ENCODE measurements at places on chromosomes 12 and 14. TPM values are rescaled to one million over a fixed set of nuclear protein-coding genes. Genes with fewer than 3 reads are reported as not detected.
A peak's percentile ranks its signal among the peaks of the same experiment; 100 is the strongest.

DNA sequence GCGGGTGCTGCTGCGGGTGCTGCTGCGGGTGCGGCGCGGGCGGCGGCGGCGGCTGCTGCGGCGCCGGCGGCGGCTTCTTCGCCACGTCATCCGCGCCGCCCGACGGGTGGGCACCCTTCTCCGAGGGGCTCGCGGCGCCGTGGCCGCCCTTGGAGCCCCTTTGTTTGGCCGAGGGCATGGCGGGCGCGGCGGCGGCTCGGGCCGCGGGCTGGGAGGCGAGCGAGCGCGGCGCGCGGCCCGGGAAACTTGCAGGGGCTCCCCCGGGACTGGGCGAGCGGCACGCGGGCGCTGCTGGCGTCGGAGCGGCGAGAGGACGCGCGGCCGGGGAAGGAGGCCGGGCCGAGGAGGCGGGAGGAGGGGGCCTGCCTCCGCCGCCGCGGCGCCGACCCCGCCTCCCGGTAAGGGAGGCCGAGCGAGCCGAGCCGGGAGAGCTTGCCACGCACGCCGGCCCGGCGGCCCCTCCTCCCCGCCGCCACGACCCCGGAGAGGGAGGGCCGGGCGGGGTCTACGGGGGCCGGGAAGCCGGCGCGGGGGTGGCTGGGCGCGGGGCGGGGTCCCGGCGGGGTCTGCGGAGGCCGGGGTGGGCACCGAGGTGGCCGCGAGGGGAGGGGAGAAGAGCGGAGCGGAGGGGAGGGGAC lies at the start of gene CKAP4:
Gene CKAP4, minus strand, starts transcription at position 347 of the 638 bp plus-strand sequence. Its CDS starts 169 bp downstream, at position 178.
- DNase-seq, result peak; percentile 74

GRCh38 chr12:93705237-93705636 lies 28.1 kb downstream of the CRADD start:
- no peak for DNase-seq

DNA sequence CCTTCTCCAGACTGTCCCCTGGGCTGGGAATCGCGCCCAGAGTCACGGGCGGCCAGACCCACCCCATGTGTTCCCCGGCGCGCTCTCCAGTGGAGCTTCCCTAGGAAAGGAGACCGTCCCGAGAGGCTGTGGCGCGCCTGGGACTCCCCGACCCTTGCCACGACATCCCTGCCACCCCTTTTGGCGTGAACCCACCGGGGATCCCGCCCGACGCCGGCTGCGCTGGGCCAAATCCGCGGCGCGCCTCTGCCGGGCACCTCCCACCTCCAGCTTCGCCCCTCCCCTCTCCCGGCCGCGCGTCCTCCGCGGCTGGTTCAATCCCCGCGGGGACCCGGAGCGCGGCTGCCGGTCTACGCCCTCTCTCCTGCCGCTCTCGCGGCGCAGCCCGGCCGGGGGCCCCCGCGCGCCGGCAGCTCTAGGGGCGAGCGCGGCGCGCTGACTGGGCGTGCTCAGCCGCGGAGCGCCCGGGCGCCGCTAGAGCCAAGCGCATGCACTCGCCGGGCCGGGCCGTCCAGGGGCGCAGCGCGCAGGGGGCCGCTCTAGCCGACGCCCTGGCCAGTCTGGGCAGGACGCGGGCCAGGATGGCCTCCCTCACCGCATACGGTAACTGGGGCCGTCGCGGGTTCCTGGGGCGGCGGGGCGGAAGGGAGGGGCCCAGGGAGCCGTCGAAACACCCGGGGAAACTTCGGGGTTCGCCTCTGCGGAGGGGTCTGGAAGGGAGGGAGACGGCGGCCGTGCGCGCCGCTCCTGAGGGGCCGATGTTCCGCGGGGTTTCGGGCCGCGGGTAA lies 77.4 kb upstream of the ANO4 start:
- DNase-seq, result no peak

- no peak for DNase-seq
Observed at GRCh38 chr14:96735526-96735925, 61.7 kb upstream of the VRK1 start.

GRCh38 chr14:90424686-90425372 lies 28.0 kb downstream of the CALM1 start:
- no peak for DNase-seq

- DNase-seq, result no peak
Observed at GRCh38 chr14:93945070-93945399, 17.9 kb downstream of the FAM181A start.

DNA sequence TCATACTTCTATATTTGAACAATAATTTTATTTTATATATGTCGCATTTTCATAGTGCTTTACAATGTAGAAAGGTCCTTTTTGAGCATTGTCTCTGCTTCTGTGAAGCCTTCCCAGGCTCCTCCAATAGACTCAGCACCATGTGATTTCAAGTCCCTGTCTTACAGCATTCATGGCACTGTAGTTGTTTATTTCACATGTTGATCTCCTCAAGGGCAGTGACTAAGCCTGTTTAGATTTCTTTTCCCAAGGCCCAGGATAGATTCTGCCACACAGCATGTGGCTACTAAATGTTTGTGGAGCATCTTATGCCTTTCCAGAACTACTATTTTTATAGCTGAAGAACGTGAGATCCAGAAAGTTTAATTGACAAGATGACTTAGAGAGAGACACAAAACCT lies 391.7 kb downstream of the TMEM117 start:
- DNase-seq, result no peak

- DNase-seq, result no peak
Observed at GRCh38 chr14:100654814-100655740, 67.9 kb upstream of the BEGAIN start.

- DNase-seq, result no peak
Observed at GRCh38 chr12:103462675-103463074, 33.1 kb downstream of the C12orf42 start.

DNA sequence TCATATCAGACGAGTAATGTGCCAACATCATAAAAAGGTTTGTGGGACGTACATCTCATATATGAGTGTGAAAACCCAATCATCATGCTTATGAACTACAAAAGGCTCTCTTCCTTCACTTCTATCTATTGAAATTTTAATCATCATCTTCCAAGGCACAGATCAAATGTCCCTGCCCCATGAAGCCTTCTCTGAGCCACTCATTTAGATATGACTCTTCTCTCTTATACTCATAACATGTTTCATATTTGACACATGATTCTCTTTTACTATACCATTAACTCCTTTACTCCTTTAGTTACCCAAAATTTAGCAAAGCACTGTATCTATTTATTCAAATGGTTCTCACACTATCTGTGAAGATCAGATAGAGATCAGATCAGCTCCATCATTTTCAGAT lies 22.2 kb downstream of the RALGAPA1 start:
- no peak for DNase-seq

DNA sequence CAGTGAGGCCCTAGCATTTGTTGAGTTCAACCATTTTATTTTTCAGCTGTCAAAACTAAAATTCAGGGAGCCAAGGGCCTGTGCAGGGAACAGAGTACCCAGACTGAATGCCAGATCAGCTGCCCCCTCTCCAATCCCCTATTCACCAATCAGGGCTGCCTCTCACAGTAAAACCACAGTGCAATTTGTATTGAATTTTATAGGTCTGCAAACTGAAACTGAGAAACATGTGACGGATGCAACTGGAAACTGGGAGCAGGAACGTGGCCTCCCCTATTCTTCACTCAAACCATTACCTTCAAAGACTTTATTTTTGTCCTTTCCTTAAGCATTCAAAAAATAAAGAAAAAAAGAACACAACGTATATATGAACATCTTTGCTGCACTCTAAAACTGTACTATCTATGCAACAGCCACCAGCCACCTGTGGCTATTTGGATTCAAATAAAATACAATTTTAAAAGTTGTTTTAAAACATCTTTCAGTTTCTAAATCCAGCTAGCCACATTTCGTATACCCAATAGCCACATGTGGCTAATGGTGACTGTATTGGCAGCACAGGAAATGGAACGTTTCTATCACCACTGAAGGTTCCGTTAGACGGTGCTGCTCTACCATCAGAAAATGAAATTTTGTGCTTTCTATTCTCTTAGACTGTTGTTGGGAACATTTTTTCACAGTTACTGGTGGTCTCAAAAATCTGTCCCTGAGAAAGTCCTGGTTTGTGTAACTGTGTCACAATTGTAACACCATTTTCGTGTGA lies 371.3 kb upstream of the FAR2 start:
- DNase-seq, result no peak

GRCh38 chr12:66169221-66170170 lies at the start of gene TMBIM4:
Gene TMBIM4 (minus strand): TSS chr12:66169996. CDS start chr12:66169951, 45 bp downstream.
- peak; percentile 91 for DNase-seq

DNA sequence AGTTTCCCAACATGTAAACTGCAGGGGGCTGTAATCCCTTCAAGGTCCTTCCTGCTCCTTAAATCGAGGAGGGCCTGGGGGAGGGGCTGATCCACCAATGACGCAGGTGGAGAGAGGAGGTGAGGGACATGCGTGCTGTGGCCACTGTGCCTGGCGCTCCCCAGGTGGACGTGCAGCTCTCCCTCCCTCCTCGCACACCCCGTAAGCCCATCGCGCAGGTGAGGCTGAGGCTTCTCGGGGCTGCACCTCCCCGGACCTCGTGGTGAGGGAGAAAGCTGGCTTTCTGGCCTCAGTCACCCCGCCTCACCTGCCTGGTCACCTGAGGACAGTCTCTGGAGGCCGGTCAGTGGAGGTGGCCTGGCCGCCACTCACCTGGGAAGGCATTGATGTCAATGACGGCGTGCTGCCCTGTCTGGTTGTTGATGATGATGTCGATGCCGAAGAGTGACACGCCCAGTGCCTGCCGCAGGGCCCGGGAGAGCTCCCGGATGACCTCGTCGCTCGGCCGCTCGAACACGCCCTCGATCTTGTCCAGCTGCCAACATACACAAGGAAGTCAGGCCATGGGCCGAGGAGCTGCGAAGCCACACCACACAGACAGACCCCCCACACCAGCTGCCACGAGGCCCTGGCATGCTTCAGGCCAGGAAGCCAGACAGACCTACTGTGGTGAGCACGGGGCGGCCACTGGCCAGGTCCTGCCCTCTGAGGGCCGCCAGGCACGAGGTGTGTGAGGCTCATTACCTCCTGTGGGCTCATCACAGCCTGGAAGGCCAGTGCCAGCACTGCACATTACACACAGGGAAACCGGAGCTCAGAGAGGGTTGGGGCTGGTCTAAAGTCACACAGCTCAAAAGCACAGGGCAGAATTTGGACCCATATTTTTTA lies 23.3 kb downstream of the CHGA start:
- no peak for DNase-seq

DNA sequence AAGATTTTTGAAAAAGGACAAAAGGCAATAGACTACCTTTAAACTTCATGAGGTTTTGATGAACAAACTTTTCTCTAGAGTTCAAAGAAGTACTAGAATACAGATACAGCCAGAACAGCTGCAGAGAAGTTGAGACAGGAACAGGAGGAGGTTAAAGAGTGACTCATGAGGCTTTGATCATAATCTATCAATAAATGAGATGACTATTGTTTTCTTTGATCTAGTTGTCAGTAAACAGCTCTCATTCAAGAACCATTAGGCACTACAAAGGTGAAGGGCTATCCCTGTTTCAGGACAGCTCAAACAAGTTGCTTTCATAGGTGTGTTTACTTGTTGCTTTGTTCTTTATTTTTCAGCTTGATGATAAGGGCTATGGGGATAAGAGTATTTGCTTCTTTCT lies 2.4 kb downstream of the WASHC3 start:
- DNase-seq, result no peak

DNA sequence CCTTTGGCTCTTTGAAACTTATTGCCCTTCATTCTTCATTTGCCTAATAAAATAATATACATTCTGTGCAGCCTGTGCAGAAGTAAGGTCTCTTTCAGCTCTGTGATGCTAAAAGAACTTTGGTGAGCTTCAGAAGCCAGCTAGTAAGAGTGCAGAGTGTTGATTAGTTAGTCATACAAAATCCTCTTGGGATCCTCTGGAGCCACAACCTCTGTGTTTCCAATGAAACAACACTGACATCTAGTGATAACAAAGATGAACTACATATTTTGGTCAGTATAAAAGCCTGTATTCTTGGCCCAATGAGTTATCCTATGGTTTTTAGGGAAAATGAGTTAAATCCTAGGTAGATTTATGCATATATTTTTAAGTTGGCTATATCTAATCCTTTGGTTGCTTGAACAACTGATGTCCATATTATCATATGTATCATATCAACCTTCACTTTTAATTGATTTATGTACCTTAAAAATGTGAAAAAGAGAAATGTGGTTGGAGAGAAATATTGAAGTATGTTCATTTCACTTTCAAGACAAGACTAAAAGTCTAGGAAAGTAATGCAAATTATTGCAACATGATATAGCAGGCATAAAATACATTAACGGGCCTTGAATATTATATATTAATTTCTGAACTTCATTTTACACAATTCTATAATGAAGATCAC lies 158.4 kb downstream of the KLHL28 start:
- DNase-seq, result peak; percentile 45

- no peak for DNase-seq
Observed at GRCh38 chr14:28953973-28954372, 187.4 kb downstream of the FOXG1 start.

DNA sequence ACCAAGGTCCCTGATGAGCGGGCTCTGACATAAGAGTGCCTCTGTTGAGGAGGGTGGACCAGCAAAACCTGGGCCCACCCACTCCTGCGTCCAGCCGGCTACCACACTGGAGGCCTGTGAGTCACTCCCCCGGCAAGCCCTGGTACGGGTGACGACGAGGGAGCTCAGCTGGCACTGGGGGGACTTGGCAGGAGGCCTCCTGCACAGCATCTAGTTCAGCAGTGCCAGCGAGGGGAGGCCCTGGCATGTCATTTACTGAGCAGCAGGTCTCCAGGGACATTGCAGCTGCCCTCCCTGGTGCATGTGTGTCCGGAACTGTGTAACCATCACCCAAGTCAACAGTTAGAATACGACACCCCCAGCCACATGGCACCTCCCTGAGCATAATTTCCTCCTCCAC lies 24.4 kb downstream of the CD9 start:
- DNase-seq, result peak; percentile 30

- peak; percentile 14 for DNase-seq
Observed at GRCh38 chr14:75340921-75341320, 62.3 kb downstream of the FOS start.

- no peak for DNase-seq
Observed at GRCh38 chr12:132397152-132397933, 68.0 kb upstream of the GALNT9 start.

DNA sequence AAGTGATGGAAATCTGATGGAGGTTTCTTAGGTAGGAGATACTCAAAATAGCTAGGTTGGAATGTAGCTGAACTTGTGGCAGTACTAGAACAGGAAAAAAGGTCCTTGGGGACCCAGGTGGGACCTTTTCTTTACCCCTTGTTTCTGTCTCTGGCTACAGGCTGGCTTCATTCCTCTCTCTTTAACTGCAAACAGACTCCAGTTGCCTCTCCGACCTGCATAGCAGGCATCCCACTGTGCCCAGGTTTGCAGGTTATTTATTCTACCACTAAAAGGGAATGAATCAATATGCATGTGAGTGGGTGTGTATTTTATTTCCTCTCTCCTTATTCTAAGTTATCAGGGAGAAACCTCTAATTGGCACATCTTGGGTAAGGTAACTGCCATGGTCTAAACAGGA lies 758.1 kb downstream of the MED13L start:
- no peak for DNase-seq

GRCh38 chr12:95460896-95461295 lies 13.1 kb upstream of the METAP2 start:
- DNase-seq, result no peak

- peak; percentile 45 for DNase-seq
Observed at GRCh38 chr14:106459971-106460730, 933.8 kb downstream of the TMEM121 start.

The CMA1 gene
- not detected for total RNA-seq

The PTGDR gene
- total RNA-seq, result not detected

The RAPGEF3 gene
- total RNA-seq, result 4.7 TPM

The CRADD gene
- 10.5 TPM for total RNA-seq

The KRT86 gene
- not detected for total RNA-seq

The PLCZ1 gene
- total RNA-seq, result not detected

The LBHD2 gene
- total RNA-seq, result not detected

The MGAT4C gene
- not detected for total RNA-seq

The C1RL gene
- total RNA-seq, result 7.3 TPM

The LRTM2 gene
- not detected for total RNA-seq

Data from OCI-LY7 (cell line).